Globus pallidus (tissue), 1 donor: ENCODE measurements at places on chromosomes 2 and 18.

- DNase-seq, result no peak
Measured at GRCh38 chr2:157058161-157058560, 199.3 kb upstream of the GALNT5 start.

DNA sequence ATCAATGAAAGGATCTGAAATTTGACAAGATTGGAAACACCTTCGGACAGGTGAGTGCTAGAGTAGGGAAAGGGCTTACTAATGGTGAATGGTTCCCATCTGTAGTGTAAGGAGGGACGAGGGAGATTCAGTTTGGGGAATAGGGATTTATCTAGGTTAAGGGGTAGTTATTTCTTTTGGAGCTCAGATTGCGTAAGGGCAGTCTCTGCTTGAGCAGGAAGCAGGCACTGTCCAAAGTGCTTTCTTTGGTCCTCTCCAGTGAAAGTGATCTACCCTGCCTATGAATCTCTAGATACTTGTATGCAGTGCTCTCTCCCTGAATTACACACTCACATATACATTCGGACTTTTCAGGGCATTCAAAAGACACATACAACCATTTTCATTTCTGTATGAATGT lies 272.9 kb upstream of the FIGN start:
- DNase-seq, result no peak

GRCh38 chr18:74234326-74235171 lies 57.2 kb downstream of the CYB5A start:
- no peak for DNase-seq

- DNase-seq, result no peak
Measured at GRCh38 chr2:3595985-3596384, 1.1 kb downstream of the COLEC11 start.

GRCh38 chr2:179751163-179751809 lies 110.1 kb downstream of the ZNF385B start:
- DNase-seq, result peak; percentile 15

GRCh38 chr2:225889452-225889851 lies 489.9 kb downstream of the NYAP2 start:
- DNase-seq, result peak; percentile 24

DNA sequence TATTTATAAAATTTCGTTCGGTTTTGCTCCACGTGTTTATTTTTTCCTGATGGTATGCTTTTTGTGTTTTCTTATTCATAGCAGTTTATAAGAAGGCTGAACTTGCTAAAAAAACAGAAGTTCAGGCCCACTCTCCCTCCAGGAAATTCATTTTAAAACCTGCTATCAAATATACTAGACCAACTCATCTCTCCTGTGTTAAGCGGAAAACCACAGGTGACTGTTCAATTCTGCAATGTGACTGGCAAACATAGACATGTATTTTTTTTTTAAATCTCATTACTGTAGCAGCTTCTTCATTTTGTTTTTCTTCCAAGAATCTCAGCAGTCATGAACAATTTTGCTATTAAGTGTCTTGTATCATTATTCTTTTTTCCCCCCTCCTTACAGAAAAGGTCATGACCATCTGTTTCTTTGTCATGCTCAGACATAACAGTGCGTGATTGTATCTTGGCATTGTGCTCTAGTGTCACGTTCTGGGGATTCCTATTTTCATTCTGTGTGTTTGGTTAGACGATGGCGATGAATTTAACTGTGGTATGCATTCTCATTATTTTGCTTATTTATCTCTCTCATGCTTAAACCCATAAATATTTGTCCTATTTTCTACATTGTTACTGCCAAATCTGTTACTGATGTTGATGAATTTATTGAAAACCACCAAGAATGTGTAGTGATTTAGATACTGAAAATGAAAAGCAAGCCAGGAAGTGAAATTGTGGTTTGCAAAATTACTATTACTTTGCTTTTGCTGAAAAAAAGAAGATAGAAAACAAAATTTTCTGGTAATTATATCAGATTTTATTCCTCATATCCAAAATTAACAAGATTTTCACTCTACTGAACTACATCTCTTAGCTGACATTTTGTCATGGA lies 74.6 kb upstream of the UNC80 start:
- DNase-seq, result no peak
